ENCODE measurements at places on chromosomes 11 and 22. TPM values are rescaled to one million over a fixed set of nuclear protein-coding genes. Genes with fewer than 3 reads are reported as not detected.

GRCh38 chr11:19524171-19524671 lies 188.4 kb upstream of the NAV2 start:
- DNase-seq, result no peak

- no peak for DNase-seq
Measured at GRCh38 chr22:19853879-19854777, 546 bp downstream of the GNB1L start.

GRCh38 chr22:23012081-23012622 lies 58.2 kb upstream of the GNAZ start:
- DNase-seq, result peak; percentile 21

- no peak for DNase-seq
Measured at GRCh38 chr11:2673250-2673610, 26.6 kb downstream of the KCNQ1OT1 start.

MPEG1 gene
- not detected for total RNA-seq

Data from activated T-helper 1 cell treated with anti-CD3 and anti-CD28 coated beads, Interleukin-12 subunit alpha, Interleukin-12 subunit beta, Interleukin-2, Interleukin-4 antibody, amounts not matched to agents 30 ng/mL and 10 ng/mL and 1 ng/mL, durations not matched to agents 14 hours and 24 hours and 36 hours (primary cell).